CD4-positive, alpha-beta T cell (primary cell): ENCODE measurements at places on chromosomes 5 and 9. TPM values are rescaled to one million over a fixed set of nuclear protein-coding genes. Genes with fewer than 3 reads are reported as not detected.
A peak's percentile ranks its signal among the peaks of the same experiment; 100 is the strongest.

DNA sequence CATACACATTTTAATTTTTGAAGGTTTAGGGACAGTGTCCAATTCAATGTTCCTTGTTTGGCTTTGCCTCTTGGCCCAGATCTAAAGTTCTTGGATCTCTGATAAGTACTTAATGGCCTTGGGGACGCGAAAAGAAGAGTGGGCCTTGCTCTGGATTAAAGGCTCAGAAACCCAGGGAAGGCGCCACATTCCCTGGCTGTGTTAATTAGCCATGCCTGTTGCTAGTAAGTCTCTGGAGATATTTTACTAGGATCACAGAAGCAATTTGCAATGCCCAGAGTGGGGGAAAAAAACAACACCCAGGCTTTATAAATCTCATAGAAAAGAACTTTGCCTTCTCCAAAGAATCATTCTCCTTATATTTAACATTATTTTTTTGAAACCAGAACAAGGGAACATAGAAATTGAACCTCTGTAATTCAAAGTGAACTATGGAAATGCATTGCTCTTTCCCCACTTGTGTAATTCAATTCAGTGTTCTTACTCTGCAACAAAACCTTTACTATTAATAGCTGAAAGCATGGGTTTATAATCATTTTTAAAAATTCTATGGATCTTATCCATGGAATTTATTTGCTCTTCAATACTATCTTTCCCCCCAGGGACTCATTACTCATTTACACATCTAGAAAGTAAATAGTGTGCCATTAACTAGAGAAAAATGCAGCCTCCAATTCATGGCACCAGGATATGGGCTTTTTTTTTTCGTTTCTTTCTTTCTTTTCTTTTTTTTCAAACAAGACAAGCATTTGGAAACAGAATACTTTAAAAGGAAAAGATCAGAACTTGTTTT is 172.2 kb upstream of the ANKRD55 start:
- no peaks in the 10 kb centered on the region for H3K27me3 ChIP-seq
- no peaks in the 10 kb centered on the region for H3K4me1 ChIP-seq
- H3K27ac ChIP-seq, result no peak overlapping the region
- H3K4me3 ChIP-seq, result no peak overlapping the region

GRCh38 chr5:77029376-77029885 is 773 bp upstream of the AGGF1 start:
- no peaks in the 10 kb centered on the region for H3K27me3 ChIP-seq
- no peak for DNase-seq
- H3K4me3 ChIP-seq, result peak overlapping the region; percentile 90
- peaks cover 19% of the 10 kb centered on the region for H3K4me1 ChIP-seq
- H3K36me3 ChIP-seq, result peaks cover 2% of the 10 kb centered on the region
- H3K27ac ChIP-seq, result peak overlapping the region; percentile 82

GRCh38 chr5:66680221-66680620 is 84.0 kb downstream of the MAST4 start:
- DNase-seq, result no peak
- H3K4me1 ChIP-seq, result no peaks in the 10 kb centered on the region
- H3K27me3 ChIP-seq, result no peaks in the 10 kb centered on the region
- no peak overlapping the region for H3K4me3 ChIP-seq
- no peak overlapping the region for H3K27ac ChIP-seq
- H3K36me3 ChIP-seq, result no peaks in the 10 kb centered on the region

Gene TMEM215
- not detected for total RNA-seq

GRCh38 chr5:30831605-30832004 is 361.9 kb upstream of the CDH6 start:
- no peak overlapping the region for H3K27ac ChIP-seq
- H3K4me3 ChIP-seq, result no peak overlapping the region
- no peaks in the 10 kb centered on the region for H3K36me3 ChIP-seq
- H3K4me1 ChIP-seq, result no peaks in the 10 kb centered on the region

DNA sequence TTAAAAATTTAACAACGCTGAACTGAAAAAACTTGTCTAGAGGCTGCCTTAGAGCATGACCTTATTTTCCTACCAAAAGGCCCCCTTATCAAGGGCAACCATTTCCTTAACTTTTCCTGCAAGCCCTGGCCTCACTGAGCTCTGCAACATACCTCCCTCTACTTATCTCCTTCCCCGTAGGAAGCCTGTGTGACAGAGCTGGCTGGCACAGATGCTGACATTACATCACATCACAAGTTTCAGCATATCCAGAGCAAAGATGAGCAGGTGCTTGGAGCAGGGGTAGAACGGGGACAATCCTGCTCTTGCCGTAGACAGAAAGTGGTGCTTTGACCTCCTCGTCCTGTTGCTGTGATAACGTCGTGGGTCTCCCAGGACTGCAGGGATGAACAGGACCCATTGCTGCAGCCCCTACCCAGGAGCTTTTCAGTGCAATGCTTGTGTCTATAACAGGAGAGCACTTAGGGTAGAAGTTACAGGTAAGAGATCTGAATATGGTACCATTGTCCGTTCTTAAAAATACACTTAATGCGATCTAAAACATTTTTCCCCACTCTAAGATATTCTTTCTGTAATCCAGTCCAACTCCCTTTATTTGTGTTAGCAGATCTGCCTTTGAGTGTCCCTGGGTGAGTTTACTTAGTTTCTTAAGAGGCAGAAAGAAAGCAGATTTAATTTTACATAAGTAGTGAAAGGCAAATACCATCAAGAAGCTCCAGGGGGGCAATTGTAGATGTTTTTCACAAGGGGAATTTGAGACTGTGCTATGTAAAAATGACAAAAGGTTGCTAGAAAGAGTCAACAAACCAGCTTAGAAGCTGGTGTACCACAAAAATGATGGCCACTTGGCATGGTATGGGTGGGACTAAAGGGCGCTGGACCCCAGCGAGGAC is 101.9 kb upstream of the EFNA5 start:
- H3K4me3 ChIP-seq, result no peak overlapping the region
- no peaks in the 10 kb centered on the region for H3K4me1 ChIP-seq
- no peaks in the 10 kb centered on the region for H3K36me3 ChIP-seq
- H3K27ac ChIP-seq, result no peak overlapping the region

GRCh38 chr9:121851641-121852091 is 200.2 kb downstream of the DAB2IP start:
- H3K27me3 ChIP-seq, result no peaks in the 10 kb centered on the region
- H3K4me3 ChIP-seq, result no peak overlapping the region
- no peaks in the 10 kb centered on the region for H3K36me3 ChIP-seq
- H3K4me1 ChIP-seq, result no peaks in the 10 kb centered on the region
- H3K27ac ChIP-seq, result no peak overlapping the region

Gene ALDH7A1
- total RNA-seq, result 2.1 TPM

GRCh38 chr5:23655674-23656073 is 148.3 kb downstream of the PRDM9 start:
- H3K36me3 ChIP-seq, result no peaks in the 10 kb centered on the region
- H3K27me3 ChIP-seq, result no peaks in the 10 kb centered on the region
- H3K27ac ChIP-seq, result no peak overlapping the region
- no peak overlapping the region for H3K4me3 ChIP-seq
- H3K4me1 ChIP-seq, result no peaks in the 10 kb centered on the region
- no peak for DNase-seq

DNA sequence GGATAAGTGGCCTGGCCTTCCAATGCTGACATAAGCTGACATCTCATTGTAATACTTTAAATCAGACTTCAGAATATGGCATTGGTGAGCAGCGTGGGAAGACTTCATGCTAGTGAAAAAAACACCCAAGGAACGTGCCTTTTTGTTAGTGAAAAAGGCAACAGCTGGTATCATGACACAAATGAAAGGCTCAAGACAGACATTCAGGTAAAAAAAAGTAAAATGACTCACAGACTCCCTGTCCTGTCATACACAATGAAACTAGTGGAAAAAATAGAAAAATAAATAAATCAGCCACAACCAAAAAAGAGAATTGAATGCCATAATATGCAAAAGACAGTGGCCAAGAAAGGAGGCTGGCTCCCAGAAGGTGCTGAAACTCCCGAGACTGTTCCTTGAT is 24.4 kb upstream of the PPP1R2B start:
- no peaks in the 10 kb centered on the region for H3K36me3 ChIP-seq
- H3K4me1 ChIP-seq, result no peaks in the 10 kb centered on the region
- no peak overlapping the region for H3K27ac ChIP-seq
- no peak overlapping the region for H3K4me3 ChIP-seq
- DNase-seq, result no peak
- no peaks in the 10 kb centered on the region for H3K27me3 ChIP-seq

Gene SH3RF2
- 0.11 TPM for total RNA-seq

DNA sequence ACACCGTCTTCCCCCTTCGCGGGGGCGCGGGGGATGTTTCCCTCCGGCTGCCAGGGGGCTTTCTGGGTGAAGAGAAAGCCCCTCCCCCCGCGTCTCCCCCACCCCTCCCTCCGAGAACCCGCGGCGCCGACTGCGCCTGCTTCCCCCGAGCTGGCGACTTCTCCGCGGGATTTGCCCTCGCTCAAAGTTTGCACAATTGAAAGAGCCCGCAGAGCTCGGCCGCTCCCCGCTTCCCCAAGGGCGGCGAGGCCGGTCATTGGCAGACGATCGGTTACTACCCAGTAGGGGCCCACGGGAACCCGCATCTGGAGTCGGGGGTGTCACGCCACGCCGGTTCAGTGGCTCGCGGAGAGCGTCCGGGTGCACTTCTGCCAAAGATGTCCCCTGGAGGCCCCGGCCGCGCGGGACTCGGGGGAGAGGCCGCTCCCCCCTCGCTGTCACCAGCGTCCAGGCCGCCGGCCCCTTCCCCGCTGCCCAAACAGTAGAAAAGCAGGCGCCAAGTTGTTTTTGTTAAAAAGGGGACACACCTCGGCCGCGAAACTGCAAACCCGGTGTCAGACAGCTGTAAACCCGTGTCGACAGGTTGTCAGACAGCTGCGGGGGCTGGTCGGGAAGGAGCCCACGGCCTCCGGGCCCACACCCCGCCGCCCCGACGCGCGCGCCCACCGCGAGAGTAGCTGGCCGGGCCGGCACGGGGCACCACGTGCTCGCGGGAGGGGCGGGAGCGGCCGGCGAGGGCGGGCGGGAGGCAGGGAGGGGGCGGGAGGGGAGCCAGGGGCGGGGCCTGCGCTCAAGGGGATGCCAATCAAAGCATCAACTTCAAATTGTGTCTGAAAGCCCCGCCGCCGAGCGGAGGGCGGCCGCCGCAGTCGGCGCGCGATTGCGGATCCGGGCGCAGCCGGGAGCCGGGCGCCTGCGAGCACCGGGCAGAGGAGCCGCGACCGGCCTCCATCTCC is at the start of gene IRX1:
Gene IRX1 (plus strand): TSS at position 827 of the 956 bp plus-strand sequence. CDS start 274 bp downstream, outside the sequence.
- no peak for DNase-seq
- H3K4me1 ChIP-seq, result no peaks in the 10 kb centered on the region
- H3K27me3 ChIP-seq, result peaks cover 66% of the 10 kb centered on the region

Gene SLC24A2
- total RNA-seq, result not detected

- no peak for DNase-seq
- H3K4me3 ChIP-seq, result no peak overlapping the region
- H3K36me3 ChIP-seq, result no peaks in the 10 kb centered on the region
- H3K4me1 ChIP-seq, result peaks cover 23% of the 10 kb centered on the region
- H3K27ac ChIP-seq, result no peak overlapping the region
- H3K27me3 ChIP-seq, result no peaks in the 10 kb centered on the region
Observed at GRCh38 chr5:440401-441201, 2.4 kb upstream of the EXOC3 start.

Gene EIF4E1B
- not detected for total RNA-seq

DNA sequence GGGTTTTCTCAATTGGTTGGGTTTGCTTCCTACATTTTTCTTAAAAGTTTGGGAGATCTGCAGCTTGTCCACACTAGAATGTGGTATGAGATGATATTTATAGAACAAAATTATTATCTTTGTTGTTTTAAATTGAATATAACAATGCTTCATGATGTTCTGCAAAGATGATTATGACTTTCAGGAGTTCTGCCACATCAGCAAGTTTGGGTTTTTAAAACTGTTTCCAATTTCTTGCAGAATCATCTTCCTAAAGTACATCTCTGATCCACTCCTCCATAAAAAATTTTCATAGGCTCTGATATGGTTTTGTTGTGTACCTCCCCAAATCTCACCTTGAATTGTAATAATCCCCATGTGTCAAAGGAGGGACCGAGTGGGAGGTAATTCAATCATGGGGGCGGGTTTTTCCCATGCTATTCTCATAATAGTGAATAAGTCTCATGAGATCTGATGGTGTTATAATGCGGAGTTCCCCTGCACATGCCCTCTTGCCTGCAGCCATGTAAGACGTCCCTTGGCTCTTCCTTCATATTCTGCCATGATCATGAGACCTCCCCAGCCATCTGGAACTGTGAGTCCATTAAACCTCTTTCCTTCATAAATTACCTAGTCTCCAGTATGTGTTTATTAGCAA is 119.1 kb upstream of the PTGER4 start:
- no peak overlapping the region for H3K4me3 ChIP-seq
- no peaks in the 10 kb centered on the region for H3K4me1 ChIP-seq
- H3K27ac ChIP-seq, result no peak overlapping the region

Gene PCDHB3
- not detected for total RNA-seq

Gene NR2F1-AS1
- not detected for total RNA-seq

DNA sequence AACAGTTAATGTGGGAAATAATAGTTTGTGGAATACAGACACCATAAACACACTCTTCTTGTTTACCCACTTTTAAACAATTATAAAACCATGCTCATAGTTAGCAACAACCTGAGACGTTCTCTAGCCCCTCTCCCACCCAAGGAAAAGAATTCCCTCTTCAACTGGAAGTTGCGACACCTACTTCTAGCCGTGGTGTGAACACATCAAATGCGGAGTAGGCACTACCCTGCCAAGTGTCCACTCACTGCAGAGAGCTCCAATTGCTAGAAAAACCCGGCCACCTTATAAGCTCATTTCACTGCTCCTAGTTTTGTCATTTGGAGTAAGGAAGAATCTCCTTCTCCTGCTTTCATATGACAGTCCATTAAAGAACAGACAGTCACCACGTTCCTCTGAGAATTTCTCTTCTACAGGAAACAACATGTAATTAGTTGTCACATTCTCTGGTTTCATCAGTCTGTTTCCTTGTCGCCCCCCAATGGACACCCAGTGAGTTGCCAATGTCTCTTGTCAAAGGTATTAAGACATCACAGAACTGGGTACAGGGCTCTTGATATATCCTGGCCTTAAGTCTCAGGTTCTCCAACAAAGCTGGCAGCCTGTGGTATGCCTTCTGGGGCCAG is 47.3 kb downstream of the PRLR start:
- H3K36me3 ChIP-seq, result no peaks in the 10 kb centered on the region
- no peak overlapping the region for H3K4me3 ChIP-seq
- no peak for DNase-seq
- no peaks in the 10 kb centered on the region for H3K27me3 ChIP-seq
- no peak overlapping the region for H3K27ac ChIP-seq

DNA sequence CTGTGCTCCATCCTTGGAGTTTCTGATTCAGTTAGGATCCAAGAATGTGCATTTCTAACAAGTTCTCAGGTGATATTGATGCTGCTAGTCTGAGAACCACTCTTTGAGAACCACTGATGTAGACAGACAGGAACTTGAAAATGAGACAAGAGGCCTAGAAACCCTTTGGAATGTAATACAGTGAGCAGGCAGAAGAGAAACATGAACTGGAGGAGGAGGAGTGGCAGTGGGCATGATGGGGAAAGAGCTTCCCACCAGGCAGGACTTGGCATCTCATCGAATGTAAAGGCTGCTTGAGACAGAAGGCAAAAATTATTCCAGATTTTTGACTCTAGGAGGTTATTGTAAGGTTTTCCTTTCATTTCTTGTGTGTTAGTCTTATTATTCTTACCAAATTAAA is 295.8 kb upstream of the SGCD start:
- H3K36me3 ChIP-seq, result no peaks in the 10 kb centered on the region
- H3K4me1 ChIP-seq, result no peaks in the 10 kb centered on the region
- H3K27me3 ChIP-seq, result no peaks in the 10 kb centered on the region
- H3K27ac ChIP-seq, result no peak overlapping the region
- no peak for DNase-seq
- no peak overlapping the region for H3K4me3 ChIP-seq
